SIG-M5 (cell line): ENCODE measurements at places on chromosomes 5 and 9.

DNA sequence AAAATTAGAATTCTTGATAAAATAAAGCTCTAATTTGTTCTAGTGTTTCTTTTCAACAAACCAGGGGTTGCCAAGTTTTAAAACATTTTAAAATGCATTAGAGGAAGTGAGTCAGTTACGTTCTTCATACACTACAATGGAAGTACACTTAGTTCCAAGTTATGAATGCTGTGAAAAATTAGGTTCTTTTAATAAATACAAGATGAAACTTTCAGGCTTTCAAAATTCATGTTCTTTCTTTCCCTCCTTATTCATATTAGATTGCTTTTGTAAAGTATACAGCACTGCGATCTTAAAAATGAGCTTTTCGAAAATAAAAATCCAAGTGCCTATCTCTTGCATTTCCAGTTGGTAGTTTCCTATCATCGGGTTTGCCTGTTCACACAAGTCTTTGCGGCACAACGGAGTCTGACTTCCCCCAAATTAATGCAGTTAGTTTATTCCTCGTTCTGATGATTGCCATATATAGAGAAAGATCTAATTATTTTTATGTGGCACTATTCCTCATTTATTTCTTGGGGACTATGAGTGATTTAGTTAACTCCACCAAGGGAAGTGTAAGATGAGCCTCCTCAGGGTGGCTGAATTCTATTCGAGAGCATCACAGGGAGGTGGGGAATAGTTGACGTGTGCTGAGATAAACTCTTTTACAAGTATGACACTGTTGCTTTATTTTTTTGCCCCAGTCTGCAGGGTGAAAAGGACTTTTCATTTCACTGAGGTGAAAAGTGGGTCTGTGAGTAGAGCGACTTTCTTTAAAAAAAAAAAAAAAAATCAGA, 238.2 kb downstream of the CD180 start:
- DNase-seq: no peak

GRCh38 chr5:68288707-68289134, 73.2 kb downstream of the PIK3R1 start:
- DNase-seq: no peak

DNA sequence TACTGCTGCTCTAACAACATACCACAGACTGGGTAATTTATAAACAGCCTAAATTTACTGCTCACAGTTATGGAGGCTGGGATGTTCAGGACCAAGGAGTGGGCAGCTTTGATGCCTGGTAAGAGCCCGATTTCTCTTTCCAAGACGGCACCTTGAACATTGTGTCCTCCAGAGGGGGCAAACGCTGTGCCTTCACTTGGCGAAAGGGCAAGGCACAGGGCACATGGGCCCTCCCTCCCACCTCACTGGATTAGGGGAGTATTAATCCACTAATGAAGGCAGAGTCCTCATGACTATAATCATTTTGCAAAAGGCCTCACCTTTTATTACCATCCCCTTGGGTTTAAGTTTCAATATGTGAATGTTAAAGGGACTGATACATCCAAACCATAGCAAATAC, 397.7 kb downstream of the TMEM38B start:
- no peak for DNase-seq

DNA sequence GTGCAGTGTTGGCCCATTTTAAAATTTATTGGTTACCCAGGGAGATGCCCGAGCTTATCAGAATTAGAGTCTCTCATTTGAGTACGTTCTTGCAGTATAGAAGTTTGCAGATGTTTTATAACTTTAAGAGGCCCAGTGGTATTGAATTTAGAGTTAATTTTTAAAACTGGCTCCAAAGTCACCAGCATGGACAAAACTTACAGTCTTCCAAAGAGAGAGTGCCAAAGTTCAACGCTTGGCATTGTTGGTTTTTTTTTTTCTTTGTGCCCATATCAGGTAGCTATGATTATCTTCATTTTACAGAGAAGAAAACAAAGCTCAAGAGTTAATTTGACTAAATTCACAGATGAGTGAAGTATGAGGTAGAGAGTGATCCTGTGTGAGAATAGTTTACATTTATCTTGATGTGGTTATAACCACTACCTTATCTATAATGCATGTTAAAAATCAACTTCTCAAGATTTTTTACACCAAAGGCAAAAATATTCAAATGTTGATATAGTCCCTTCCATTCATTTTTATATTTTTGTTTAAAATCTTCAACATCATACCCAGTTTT, 273.7 kb upstream of the DMRT1 start:
- no peak for DNase-seq

DNA sequence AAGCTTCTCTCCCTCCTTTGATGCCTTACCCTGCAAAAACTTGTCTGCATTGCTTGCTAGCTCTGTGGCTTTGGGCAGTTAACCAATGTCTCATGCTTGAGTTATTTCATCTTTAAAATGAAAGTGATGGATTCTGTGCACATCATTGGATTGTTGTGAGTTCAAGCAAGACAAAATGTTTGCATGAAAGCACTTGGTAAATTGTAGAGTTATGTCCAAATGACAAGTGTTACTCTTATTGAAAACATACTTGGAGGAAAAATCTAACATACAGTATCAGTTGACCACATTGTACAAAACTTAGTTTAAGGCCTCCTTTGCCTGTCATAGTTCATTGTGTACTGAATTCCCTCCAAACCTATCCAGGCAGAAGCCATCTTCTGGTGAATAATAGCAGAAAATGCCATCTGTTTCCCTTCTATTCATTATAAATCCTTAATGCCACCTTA, 30.0 kb downstream of the TGFBR1 start:
- no peak for DNase-seq

GRCh38 chr9:129131300-129132145, 20.3 kb downstream of the PTPA start:
- no peak for DNase-seq

DNA sequence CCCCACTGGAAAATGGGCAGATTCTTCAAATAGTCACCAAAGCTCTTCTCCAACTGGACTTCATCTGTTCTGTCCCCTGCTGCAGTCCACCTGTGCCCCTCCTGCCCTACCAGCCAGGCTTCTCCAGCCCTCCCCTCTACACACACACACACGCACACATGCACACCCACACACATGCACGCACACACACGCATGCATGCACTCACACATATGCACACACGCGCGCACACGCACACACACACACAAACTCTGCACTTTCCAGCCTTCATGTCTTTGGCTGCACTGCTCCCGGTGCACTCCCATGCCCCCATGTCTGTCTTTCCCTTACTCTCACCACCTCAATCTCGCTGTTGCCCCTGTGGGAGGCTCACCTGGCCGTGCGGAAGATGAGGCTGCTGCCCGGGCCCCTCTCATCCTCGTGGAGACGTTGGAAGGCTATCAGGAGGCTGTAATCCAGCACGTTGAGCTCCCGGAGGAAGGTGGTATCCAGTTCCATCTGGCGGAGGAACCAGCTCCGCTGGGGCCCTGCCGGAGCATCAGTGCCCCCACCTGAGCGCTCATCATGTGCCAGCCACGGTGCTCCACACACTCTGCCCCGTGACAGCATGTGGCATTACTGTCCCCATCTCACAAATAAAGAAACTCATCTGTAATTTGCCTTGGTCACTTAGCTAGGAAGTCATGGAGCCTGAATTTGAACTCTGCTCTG, 5.7 kb downstream of the PIP5KL1 start:
- no peak for DNase-seq

- DNase-seq: no peak
Observed at GRCh38 chr5:33475706-33476105, 34.9 kb downstream of the TARS1 start.

DNA sequence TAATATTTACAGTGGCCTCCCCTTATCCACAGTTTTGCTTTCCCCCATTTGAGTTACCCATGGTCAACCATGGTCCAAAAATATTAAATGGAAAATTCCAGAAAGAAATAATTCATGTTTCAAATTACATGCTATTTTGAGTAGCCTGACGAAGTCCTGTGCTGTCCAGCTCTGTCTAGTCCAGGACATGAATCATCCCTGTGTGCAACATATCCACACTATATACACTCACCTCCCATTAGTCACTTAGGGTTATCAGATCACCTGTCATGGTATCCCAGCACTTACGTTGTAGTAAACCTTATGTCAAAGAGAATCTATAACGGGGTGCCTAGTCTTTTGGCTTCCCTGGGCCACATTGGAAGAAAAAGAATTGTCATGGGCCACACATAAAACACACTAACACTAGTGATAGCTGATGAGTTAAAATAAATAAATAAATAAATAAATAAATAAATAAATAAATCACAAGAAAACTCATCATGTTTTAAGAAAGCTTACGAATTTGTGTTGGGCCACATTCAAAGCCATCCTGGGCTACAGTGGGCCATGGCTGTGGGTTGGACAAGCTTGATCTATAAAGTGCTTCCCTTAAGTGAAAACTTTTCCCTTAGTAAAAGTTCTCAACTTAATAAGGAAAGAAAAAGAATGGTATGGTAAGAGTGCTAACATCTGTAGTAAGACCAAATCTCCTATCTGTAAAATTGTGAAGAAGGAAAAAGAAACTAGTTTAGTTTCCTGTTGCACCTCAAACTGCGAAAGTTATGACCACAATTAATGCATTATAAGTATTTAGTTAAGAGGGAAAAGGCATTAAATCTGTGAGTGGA, 15.9 kb upstream of the OMD start:
- no peak for DNase-seq

- no peak for DNase-seq
Observed at GRCh38 chr5:124461157-124461556, 285.3 kb downstream of the ZNF608 start.

DNA sequence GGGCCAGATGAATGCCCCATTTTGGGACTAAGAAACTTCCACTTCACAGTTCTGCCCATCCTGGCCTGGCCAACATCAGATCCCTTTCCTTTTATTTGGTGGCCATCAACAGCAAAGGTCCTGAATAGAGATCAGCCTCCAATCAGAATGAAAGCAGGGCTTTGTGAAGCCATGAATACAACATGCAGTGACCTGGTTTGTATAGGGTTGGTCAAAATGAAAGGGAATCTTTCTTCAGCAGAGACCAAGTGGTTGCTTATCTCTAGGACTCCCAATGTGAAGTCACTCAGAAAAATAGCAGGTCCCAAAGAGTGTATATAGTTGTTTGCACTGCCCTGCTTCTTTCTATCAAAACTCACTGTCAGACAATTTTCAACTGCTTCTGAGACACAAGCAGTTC, 113.9 kb upstream of the SLC12A2 start:
- DNase-seq: no peak

DNA sequence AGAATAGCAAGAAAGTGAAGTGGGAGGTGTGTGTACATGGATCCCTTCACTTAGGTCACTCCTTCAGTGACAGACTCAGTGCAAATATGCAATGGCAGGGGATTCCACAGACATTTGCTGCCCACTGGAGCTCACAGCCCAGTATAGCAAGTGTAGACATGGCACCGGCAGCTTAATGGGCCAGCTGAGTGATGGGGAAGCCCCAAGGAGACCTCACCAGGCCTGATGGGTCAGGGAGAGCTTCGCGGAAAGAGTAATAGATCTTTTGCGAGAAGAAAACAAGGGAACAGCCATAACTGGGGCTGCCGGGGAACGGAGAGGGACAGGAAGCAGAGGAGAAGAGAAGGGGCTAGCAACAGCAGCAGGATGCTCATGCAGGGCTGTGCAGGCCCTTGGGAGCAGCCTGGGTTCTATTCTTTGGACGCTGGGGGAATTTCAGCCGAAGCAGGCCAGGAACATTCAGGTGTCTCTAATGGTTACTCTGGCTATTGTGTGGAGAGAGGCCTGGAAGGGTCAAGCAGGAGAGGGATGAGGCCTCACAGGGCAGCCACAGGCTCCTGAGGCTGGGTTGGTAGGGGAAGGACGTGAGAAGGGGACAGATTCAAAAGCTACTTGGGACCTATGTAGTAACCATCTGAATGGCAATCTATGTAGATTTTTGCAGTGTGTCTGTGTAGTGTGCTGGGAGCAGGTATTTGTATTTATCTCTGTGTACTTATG, 27.0 kb downstream of the TCF7 start:
- DNase-seq: no peak

DNA sequence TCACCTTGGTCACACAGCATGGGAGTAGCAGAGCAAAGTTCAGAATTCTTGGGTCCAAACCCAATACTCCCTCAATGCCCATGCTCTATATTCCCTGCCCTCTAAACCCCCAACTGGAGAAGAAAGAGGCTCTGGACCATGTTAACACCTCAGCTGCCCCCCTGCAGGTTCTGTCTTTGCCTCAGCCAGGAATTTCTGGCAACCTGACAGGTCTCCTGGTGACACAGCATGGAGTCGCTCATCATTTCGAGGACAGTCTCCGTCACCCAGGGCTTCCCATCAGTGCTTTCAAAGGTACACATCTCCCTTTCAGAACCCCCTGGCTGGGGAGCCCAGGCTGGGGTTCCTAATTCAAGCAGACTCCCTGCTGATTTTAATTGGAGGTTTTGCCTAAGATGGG, 189.5 kb downstream of the BRINP1 start:
- DNase-seq: no peak

GRCh38 chr5:164651546-164652275, 1146.3 kb downstream of the MAT2B start:
- DNase-seq: no peak

GRCh38 chr9:95073042-95073607, 244.4 kb downstream of the FANCC start:
- DNase-seq: no peak

GRCh38 chr5:27038476-27038875, at the start of gene CDH9:
CDH9 (minus strand) TSS chr5:27038586; CDS start chr5:26988333, 50,253 bp downstream.
- no peak for DNase-seq
